ENCODE measurements at places on chromosomes 1 and 21.

- no peak for DNase-seq
These were observed 24.8 kb upstream of the PRDM2 start for GRCh38 chr1:13675151-13675651.

DNA sequence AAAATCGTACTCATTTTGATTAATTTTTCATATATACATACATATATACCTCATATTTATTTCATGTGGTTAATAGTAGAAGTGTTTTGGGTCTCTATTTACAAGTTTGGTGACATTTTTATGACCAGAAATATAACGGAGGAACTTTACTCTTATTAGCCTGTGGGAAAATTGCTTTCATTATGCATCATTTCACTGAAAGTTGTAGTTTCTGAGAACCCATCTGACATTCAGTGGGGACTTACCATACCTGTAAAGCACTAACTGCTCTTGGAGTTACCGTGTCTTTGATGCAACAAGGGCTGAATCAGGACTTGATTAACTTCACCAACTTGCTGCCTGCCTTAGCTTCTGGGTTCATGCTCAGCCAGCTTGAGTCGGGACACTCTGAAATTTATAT lies 49.9 kb upstream of the ITPKB start:
- DNase-seq = no peak

GRCh38 chr1:111952125-111952657 lies 37.3 kb downstream of the KCND3 start:
- no peak for DNase-seq

- no peak for DNase-seq
These were observed 10.8 kb downstream of the SLC6A9 start for GRCh38 chr1:44020464-44020863.

DNA sequence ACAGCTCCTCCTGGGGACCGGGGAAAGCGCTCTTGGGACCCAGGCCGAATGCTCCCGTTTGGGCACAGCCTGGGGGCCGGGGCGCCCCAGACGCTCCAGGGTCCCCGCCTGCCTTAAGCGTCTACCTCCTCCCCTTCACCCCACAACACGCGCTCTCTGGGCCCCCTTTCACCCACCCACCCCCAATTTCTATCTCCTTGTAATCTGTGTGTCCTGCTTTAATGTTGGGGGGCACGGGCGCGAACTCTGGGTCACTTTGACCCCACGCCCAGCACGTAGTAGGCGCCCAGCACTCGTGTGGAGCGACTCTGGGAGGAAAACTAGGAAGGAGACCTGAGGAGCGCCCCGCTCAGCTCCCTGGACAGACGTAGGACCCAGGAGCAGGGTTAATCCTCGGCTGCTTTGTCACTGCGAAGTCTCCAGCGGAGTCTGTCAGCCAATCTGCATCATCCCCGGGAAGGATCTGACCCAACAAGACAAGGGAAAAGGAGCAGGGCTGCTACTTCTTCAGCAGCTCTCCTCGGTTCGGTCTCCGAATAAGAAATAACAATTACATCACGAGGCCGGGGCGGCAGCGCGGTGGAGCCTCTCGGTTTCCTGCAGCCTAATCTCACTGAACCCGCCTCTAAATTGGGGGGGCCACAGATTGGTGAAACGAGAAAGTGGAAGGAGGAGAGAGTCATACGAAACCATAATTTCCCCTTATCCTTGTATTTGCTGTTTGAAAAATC lies 757 bp upstream of the NRIP1 start:
- peak; percentile 71 for DNase-seq

DNA sequence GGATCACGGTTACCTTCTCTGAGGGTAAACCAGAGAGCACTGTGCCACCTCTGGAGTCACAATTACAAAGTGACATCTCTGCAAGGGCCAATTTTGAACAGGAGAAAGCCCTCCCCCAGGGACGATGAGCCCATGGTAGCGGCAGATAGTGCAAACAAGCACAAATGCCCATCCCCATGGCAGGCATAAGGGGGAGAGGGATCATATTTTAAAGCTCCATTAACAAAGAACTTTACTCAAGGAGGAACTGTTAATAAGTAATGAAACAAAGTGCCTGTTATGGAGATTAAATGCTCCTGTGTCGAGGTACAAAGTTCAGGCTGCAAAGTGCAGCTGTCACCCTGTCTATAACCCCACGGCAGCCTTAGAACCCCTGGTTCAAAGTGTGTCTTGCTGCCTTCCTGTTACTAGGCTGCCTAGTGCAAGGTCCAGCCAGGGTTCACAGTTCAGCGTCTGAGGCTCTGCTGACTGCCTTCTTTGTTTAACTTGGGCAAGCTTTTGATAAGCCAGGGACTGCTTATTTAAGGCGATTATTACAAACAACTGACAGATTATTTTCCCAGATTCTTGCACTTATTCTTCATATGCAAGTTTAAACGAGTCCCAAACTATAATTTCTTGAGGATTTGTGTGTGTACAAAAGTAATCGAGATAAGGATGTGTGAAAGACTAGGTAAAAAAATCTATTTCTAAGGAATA lies 75.7 kb upstream of the NRIP1 start:
- no peak for DNase-seq

DNA sequence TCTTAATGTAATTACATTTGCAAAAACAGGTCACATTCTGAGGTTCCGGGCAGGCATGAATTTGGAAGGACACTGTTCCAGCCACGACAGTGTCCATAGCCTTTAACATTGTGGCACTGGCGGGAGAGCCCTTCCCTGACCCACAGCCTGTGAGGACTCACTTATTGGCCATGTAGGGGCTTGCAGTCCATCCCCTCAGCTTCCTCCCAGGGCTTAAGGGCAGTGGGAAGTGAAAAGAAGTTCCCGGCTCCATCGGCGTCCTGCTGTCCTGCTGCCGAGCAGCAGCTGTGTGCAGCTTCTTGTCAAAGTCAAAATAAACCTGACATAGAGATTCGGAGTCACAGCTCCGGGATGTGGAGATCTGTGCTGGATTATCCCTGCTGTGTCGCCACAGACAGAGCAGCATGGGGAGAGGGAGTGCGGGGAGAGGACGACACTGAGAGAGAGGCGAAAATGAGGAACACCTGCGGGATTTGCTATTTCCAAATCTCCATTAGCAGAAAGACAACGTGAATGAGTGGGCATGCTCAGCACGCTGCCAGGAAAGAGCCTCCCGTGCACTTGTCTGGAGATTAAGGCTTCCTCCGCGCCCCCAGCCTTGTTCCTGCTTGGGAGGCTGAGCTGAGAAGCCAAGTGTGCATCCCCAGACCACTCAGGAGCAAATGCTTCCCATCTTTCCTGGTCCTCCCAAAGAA lies 260.3 kb downstream of the ASTN1 start:
- DNase-seq = no peak

DNA sequence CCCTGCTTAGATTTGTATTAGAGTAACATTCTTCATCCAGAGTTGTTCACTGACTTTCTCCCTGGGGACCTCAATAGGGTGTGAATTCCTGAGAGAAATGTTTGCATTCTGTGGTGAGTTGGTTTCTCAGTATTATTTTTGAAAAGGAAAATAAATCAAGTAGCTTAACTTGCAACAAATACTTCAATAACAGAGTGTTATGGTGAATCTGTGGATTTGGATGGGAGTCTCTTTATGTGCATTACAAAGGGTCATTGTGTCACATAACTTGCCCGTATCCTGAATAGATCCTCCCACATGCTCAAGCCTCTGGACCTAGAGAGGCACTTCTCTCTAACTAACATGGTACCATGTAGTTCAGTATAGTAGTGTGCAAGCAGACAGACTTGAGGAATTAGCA lies 68.4 kb upstream of the IPO9 start:
- no peak for DNase-seq

All from AG08396 (cell line).